Fibroblast of skin of right biceps (primary cell): ENCODE measurements at places on chromosomes 11 and 22.
A peak's percentile ranks its signal among the peaks of the same experiment; 100 is the strongest.

- DNase-seq: peak; percentile 18
Measured at GRCh38 chr22:41620589-41621098, at the start of gene DESI1. DESI1 (minus strand) TSS chr22:41621043; CDS start chr22:41620839, 204 bp downstream.

- DNase-seq: no peak
Measured at GRCh38 chr11:113457784-113458183, 17.4 kb downstream of the DRD2 start.

GRCh38 chr11:127330044-127330443 is 329.5 kb upstream of the KIRREL3 start:
- DNase-seq: no peak

DNA sequence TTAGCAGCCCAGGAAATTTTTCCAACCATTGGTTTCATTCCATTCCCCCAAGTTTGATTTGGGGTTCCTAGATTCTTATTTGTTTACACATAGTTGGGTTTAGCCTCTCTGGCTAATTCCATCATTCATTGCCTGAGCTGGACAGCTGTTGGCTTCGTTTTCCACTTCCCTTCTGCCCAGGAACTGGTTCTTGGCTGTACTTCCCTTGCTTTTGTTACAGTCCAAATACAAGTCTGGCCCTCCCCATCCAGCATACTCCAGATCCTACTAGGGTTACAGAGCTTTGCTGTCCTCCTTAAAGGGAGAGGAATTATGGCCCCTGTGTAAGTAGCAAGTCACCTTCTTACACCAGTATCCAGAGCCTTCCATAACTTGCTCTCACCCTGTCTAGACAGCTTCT is 356.3 kb downstream of the FAT3 start:
- DNase-seq: no peak

- no peak for DNase-seq
Measured at GRCh38 chr11:114058871-114059277, 637 bp upstream of the ZBTB16 start.

DNA sequence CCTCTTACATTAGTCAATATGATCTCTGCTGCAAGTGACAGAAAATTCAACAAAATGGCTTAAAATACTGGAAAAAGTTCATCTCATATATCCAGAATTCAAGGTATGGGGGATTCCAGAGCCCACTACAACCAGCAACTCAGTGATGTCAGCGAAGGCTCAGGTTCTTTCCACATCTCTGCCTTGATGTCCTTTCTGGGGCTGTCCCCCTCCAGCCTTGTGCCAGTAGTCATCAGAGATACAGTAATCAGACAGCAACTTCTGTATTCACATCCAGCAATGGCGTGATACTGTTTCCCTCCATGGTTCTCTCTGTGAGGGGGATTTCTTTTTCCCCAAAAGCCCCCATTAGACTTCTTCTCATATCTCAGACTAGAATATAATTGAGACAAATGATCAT is 103.4 kb upstream of the USP47 start:
- DNase-seq: no peak

DNA sequence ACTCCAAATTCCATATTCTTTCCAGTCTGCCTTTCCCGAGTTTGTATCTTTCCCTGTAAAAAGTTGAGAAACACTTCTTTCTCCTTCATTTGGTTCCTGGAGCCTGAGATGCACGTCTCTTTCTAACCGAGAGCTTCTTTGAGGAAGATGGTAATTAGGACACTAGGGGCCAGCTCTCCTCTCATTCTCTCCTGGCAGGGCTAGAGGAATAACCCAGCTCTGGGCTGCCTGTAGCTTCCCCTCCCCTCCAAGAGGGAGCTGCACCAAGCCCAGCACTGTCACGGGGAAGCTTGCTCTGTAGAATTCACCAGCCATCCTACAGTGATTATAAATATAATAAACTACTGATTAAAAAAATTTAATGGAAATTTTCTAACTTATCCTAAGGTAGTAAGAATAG is 26.9 kb downstream of the UBASH3B start:
- no peak for DNase-seq

DNA sequence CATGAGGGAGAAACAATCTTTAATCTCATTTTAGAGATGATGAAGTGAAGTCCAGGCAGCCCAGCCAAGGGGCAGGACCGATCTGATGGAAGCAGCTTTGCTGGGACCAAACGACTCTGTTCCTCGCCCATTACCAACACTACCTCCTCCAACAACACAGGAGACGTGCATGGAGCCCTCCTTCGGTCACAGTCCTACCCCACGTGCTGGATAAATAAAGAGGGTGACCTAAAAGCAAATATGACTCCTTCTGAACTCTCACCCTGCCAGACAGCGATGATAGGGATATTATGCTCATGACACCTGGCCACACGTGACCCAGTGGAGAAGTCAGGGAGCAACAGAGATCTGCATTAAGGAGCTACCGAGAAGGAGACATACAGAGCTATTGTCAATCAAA is 26.0 kb downstream of the SCGB1A1 start:
- DNase-seq: no peak

GRCh38 chr11:88280673-88281316 is 56.7 kb downstream of the CTSC start:
- no peak for DNase-seq

- no peak for DNase-seq
Measured at GRCh38 chr11:128942272-128942612, 429 bp downstream of the TP53AIP1 start.

DNA sequence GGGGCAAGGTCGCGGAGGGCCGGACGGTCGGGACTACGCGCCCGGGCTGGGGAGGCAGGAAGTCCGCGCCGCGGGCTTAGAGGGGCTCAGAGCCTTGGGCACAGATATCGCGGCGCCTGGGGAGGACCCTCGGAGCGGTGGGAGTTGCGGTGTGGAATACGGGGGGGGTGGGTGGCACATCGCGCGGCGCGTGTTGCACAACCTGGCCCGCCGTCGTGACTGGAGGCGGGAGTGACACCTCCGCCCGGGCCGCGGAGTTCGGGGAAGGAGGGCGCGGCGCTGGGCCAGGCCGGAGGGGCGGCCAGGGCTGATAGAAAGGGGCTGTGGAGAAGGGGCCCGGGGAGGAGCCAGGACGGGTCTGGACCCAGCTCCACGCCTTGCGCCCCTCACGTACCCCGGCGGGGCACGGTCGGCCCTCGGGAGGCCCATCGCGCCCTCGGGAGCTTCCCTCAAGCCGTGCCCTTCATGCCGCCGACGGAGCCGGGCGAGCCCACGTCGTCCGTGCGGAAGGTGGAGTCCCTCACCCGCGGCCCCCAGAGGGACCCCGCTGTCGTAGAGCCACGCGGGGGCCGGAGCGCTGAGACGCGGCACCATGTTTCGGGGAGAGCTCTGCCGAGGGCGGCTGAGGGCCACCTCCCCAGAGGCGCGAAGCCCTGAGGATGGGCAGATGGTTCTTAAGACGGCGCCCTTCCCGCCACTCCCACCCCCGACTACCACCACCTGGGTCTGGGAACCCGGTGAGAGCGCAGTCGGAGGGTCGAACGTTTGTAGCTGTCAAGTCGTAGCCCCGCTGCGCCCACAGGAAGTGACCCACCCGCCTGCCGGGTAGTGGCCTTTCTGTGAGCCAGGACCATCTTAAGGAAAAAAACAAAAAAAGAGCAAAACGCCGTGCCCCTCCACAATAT is 729 bp downstream of the IL17RA start:
- no peak for DNase-seq

DNA sequence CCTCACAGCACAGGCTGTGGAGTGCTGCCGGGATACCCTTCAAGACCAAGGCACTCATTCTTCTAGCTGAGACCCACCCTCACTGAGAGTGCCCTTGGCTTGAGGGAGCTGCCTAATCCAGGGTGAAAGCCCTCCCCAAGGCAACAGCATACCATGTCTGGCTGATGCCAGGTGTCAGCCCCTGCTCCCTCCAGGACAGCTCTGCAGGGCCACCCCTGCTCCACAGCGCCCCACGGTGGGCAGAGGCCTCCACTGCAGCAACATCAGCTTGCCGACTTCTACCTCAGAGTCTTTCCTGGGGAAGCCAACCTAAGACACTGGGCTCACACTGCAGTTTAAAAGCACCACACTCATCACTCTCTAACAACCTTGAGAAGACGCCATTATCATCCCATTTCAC is 29.0 kb downstream of the TTLL1 start:
- DNase-seq: no peak

DNA sequence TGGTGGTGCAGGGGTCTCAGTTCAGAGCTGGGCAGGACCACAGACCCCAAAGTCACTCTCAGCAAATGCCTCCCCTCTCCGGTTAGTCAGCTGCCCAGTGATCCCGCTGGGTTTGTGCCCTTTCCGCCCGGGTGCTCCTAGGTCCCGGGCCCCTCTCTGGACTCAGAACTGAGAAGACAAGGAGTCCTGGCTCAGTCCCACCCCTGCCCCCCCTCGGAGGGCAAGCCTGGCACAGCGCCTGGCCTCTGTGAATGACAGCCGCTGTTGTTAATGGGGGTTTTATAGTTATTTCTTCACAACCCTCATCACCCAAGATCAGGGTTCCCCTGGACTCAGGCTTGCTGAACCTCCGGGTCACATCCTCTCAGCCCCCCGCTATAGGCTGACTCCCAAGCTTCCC is 47.6 kb downstream of the ELFN2 start:
- DNase-seq: no peak

- DNase-seq: no peak
Measured at GRCh38 chr11:11975201-11976092, 33.0 kb downstream of the DKK3 start.

- DNase-seq: peak; percentile 28
Measured at GRCh38 chr22:39251762-39252460, 7.1 kb upstream of the PDGFB start.

GRCh38 chr22:42664976-42665831 is 16.0 kb upstream of the CYB5R3 start:
- DNase-seq: no peak

- peak; percentile 68 for DNase-seq
Measured at GRCh38 chr11:9716275-9717039, 52.6 kb downstream of the SWAP70 start.

- DNase-seq: no peak
Measured at GRCh38 chr11:72294616-72295395, 50.8 kb upstream of the PHOX2A start.

DNA sequence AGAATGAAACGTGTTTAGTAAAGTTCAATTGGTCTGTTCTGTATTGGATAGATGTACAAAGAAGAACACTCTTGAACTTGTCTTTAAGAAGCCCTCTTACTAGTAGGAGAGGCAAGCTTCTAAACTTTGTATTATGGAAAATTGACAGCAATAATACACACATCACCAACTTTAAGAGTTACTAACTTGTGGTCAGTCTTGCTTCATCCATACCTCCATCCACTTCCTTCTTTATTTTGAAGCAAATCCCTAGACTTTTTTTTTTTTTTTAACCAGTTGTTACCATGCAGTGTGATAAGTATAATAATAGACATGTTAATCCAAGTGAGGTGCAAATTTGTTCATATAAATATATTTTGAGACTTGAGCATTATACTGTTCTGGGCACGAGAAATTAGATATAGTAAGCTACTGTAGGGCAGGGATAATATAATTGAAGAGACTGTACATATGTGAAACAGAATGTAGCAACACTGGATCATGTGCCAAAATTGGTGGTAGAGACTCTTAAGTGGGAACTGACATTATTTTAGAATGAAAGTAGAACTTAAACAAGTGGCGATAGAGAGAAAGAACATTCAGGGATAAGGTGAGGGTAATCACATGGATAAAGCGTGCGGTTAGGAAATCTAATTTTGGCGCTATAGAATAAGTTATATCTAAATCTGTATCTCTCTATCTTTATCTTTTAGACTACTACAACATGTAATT is 6.5 kb downstream of the FAR1 start:
- peak; percentile 20 for DNase-seq

GRCh38 chr22:50720301-50721256 is 17.4 kb upstream of the ACR start:
- no peak for DNase-seq

DNA sequence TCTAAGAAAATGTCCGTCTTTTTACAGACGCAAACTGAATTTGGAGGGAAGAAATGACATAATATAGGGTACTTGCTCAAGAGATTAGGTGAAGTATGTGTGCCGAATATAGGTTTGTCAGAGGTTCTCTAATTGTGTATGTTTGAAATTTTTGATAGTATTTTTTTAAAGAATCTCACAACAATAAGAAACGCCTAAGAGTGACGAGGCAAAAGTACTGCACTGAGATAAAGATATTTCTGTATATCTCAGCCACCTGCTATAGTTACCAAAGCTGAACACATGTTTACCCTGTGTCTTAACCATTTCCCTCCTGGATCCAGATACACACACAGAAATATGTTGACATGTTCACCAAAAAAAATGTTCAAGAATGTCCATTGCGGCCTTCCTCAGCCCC is 92.0 kb downstream of the PRMT3 start:
- no peak for DNase-seq

- DNase-seq: no peak
Measured at GRCh38 chr22:50087646-50088045, 2.2 kb upstream of the MOV10L1 start.

- peak; percentile 47 for DNase-seq
Measured at GRCh38 chr11:12685229-12685628, 11.0 kb downstream of the TEAD1 start.
